ENCODE measurements at places on chromosomes 13 and 19. TPM values are rescaled to one million over a fixed set of nuclear protein-coding genes. Genes with fewer than 3 reads are reported as not detected.

Gene FCGBP
- total RNA-seq, result 16.2 TPM

Gene PROZ
- total RNA-seq, result not detected

Gene NLRP11
- total RNA-seq, result 0.14 TPM

Gene SRRM5
- 0.21 TPM for total RNA-seq

Gene DACT3
- 0.37 TPM for total RNA-seq

GRCh38 chr13:111323950-111324651 lies 3.7 kb downstream of the TEX29 start:
- DNase-seq, result no peak

GRCh38 chr13:108408672-108409071 lies 139.2 kb downstream of the TNFSF13B start:
- DNase-seq, result no peak

DNA sequence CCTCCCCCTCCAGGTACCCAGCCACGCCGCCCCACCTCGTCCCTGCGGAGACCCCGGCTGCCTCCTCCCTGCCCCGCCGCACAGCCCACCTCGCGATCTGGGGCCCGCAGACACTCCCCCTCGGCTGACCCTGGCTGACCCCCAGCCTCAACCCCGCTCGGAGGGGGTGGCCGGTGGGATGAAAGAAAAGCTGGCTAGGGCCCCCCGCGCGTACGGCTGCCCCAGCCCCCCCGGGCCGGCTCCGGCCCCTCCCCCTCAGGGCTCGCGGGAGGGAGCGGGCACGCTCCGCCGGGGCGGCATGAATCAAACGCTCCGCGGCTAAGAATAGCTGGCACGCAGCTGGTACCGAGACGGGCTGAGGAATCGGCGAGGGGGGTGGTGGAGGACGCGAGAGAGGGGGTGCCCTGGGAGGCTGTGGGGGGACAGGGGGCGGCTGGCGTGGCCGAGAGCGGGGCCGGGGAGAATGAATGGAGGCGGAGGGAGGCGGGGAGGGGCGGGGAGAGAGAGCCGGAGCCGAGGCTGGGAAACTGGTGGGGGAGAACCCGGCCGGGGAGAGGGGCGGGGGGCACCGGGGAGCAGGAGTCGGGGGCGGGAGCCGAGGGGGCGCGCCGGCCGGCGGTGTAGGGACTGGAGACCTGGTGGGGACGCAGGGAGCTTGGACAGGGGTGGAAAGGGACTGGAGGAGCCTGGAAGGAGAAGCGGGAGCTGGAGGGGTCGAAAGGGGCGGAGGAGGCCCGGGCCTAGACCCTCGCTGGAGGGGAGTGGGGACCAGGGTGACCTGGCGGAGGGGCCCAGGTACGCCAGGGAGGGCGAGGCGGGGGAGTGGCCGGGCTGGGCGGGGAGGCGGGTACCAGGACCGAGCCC lies 1.1 kb downstream of the SHANK1 start:
- no peak for DNase-seq

GRCh38 chr19:19280561-19280960 lies 7.5 kb upstream of the TM6SF2 start:
- no peak for DNase-seq

- DNase-seq, result no peak
Measured at GRCh38 chr19:29428071-29428470, 97.7 kb upstream of the VSTM2B start.

All from pancreas (tissue), 10 donors.